Stimulated activated CD8-positive, alpha-beta memory T cell treated with anti-CD3 and anti-CD28 coated beads, Interleukin-12 subunit alpha, Interleukin-12 subunit beta, amount 100 ng/mL, for 4 hours (primary cell): ENCODE measurements at places on chromosomes 5 and 9.
A peak's percentile ranks its signal among the peaks of the same experiment; 100 is the strongest.

- DNase-seq: no peak
Measured at GRCh38 chr5:133957080-133957479, 11.3 kb downstream of the C5orf15 start.

DNA sequence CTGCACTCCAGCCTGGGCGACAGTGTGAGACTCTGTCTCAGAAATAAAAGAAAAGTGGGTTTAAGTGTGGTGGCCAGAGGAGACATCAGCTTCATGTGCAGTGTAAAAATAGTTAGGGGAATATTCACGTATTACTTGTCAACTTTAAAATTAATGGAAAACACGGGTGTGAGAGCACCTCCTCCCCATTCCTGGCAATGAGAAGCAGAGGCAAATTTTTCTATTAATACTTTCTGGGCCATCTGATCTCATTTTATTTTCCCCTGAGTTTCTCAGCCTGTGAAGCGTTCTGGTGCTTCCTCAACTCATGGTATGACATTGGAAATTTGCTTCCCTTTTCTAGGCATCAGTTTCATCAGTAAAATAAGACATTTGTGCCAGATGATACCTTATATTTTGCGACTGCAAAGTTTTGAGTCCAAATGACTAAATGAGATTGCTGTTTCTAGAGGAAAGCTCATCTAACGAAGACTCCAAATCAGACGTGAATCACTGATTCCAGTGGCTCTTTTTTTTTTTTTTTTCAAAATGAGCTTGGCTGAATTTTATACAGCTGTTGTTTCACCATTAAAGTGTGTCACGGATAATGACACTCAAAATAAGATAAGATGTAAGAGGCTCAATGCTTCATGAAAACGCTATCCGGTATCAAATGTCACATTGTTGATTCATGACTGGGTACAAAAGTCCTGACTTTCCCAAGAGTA lies 104.6 kb downstream of the MSX2 start:
- no peak for DNase-seq

DNA sequence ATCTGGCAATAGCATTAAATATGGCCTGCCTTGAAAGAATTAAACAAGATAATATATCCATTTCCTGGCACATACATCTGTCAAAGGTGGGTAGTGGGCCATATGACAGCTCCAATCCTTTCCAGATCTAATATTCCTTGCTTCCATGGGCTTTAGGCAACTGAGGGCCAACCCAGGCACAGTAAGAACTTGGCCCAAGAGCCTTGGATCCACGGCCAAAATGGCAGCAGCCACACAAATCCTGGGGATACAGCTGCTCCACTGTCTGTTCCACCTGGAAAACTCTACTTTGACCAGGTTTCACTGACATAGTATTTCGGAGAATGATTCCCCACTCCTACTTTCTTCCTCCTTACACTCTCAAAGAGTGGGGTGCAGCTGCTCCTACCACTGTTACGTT lies 13.3 kb downstream of the HAVCR1 start:
- DNase-seq: no peak

DNA sequence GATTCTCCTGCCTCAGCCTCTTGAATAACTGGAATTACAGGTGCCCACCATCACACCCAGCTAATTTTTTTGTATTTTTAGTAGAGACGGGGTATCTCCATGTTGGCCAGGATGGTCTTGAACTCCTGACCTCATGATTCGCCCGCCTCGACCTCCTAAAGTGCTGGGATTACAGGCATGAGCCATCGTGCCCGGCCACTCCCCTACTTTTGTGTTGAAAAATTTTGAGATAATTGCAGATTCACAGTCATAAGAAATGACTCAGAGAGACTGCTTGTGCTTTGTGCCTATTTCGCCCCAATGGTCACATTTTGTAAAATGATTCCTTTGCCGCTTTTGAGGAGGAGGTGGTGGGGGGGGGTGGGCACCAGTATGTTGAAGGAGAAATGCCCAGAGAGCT lies 48.1 kb upstream of the SH3PXD2B start:
- no peak for DNase-seq

DNA sequence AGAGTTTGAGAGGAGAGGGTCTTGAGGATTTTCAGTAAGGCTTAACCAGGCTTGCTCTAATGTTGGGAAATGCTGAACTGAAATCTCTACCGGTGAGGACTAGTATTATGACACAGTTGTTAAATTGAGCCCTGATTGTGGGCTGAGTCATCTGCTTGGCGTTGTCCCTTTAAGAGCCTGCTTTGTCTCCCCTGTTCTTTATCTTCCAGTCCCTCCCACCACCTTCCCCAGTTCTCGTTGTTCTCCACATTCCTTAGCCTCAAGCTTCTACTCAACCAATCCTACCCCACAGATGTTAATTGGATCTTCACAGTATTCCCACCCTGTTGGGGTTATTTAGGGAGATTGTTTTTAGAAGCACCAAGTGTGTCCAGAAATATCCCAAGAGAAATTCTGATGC lies 57.6 kb downstream of the ANKRD55 start:
- no peak for DNase-seq

- no peak for DNase-seq
Measured at GRCh38 chr9:37325778-37326177, 96.7 kb upstream of the GRHPR start.

DNA sequence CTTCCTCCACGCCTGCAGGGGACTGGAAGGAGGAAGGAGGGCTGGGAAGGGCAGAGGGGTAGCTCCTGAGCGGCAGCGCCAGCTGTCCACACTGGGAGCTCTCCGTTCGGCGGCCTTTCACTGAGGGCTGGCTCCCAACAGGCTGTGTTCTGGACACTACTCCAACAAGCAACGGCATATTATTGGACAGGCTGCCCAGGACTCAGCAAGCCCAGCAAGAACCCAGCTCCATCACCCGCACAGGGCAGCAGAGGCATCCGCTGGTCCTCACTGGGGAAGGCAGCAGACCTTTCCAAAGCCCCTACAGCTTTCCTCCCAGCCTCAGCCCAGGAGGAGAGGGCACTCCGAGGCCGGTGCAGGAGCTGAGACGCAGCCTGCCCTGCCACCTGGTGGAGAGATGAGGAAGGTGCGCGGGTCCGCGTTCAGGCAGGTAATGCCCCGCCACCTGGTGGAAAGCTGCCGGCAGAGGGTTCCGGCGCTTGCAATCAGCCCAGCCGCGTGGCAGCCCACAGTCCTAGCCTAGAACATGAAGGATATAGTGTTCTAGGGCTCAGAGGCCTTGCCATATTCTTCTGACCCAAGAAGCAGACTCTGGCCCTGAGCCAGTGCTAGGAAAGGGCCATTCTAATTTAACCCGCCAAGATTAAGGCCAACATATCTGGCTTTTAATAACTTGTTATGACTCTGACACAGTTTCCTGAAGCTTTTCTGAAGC lies 74.4 kb downstream of the NRG2 start:
- peak; percentile 71 for DNase-seq

DNA sequence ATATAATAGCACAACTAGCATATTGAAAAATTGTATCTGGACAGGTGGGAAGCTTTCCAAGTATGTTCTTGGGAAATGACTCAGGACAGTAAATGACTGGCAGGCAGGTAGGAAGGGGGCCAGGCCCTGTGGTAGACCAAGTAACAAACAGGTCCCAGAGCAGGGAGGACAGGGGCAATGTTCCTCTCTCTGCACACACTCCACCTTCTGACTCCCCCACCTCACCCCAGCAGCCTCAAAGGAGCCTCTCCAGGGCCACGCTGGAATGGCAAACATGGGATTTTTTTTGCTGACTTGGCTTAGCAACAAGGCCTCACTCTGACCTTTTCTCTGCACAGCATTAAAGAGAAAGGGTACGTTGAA lies 31.1 kb upstream of the IQGAP2 start:
- DNase-seq: no peak

DNA sequence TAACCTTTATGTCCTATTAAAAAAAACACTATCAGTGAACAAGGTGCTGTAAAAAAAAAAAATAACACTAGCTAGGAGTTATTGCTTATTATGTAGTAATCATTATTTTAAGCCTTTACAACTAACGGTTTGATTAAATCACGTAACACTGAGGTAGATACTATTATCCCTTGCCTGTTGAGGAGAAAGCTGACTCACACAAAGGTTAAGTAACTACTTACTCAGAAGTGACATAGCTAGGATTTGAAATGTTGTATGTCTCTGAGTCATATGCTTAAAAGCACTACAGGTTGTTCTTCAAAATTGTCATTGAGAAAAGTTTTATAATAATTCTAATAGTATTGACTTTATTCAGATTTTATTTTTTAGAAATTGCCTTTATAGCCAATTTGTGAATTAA lies 8.8 kb downstream of the TENT2 start:
- no peak for DNase-seq

GRCh38 chr5:39815711-39816110 lies 390.9 kb upstream of the DAB2 start:
- DNase-seq: no peak

GRCh38 chr9:81578606-81579005 lies 110.7 kb downstream of the TLE1 start:
- no peak for DNase-seq

DNA sequence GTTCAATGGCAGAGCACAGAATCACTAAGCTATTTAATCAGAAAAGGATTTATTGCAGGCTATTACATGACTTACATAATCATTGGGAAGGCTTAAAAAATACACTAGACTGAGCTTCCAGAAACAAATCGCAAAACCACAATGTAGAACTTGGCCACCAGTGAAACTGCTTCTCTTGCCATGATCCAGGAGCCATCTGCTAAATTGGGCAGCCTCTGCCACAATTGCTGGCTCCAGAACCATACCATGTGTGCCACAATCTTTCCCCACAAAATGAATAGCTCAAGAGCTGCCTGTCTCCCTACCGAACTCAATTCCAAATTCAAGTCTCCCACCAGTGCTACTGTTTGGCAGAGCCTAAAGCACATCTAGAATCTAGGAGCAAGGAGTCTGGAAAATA lies 9.8 kb upstream of the ERAP1 start:
- no peak for DNase-seq

DNA sequence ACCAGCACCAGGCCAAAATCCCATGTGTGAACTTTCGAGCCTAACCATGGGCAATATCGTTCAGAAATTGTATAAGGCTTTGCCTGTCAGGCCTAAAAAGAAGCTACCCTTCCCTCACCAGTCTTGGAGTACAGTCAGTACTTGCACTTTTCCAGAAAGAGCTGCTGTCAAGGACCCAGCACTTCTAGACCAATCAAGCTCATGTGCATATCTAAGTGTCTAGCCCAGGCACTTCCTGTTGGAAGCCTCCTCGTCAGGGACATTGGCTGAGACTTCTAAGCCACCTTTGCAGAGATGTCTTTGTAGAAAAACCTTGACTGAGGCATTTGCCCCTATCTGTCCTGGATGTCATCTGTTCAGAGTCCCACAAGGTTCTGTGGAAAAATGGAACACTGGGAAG lies 1930.5 kb downstream of the EFNA5 start:
- no peak for DNase-seq

DNA sequence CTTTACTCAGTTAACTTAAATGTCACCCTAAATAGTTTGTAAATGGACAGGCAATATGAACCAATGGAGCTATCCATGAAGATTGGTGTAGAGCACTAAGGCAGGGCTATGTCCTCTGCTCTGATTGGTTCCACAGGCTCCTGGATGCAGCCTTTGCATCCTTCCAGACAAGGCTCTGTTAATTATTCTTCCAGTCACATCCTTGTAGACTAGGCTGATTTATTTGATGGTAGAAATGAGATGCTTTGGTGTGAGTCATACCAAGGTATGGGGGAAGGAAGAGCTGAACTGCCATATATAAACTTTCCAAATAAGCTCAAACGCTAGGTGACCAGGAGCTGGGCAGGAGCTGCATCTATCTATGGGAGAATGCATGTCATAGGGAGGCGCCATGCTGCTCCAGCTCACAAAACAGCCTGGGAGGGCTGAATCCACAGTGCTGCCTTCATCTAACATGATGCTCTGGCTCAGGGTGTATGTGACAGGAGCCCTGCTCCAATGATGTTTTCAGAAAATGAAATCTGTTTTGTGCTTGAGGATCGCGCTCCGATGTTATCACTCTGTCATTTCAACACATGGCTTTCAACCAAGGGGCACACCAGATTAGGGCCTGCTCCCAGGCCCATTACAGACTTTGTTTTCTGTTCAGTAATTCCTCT lies 818.0 kb upstream of the ZNF608 start:
- DNase-seq: no peak

GRCh38 chr9:132543960-132544359 lies 38.4 kb upstream of the BARHL1 start:
- no peak for DNase-seq

DNA sequence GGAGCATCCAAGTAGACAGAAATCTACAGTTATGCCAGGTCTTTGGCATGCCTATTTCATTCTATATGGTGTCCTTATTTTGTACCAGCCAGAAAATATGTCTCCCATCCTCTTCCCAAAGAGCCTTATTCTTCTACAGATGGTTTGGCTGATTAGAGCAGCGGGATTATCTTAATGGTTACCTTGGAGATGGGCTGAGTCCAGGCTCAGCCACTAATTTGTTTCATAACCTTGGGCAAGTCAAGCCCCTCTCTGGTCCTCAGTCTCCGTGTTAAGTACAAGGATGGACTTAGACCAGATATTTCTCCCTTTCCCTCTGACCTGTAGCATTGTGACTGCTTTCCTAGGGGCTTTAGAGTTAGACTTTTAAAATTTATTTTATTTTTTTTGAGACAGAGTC lies 11.1 kb upstream of the GLE1 start:
- DNase-seq: no peak

GRCh38 chr5:131436081-131436480 lies 172.2 kb downstream of the CDC42SE2 start:
- DNase-seq: no peak

- DNase-seq: no peak
Measured at GRCh38 chr5:178216088-178216534, 11.8 kb downstream of the HNRNPAB start.

GRCh38 chr5:110413856-110414255 lies 312.6 kb downstream of the TMEM232 start:
- DNase-seq: no peak

- no peak for DNase-seq
Measured at GRCh38 chr5:58188262-58188651, 271.6 kb downstream of the PLK2 start.

DNA sequence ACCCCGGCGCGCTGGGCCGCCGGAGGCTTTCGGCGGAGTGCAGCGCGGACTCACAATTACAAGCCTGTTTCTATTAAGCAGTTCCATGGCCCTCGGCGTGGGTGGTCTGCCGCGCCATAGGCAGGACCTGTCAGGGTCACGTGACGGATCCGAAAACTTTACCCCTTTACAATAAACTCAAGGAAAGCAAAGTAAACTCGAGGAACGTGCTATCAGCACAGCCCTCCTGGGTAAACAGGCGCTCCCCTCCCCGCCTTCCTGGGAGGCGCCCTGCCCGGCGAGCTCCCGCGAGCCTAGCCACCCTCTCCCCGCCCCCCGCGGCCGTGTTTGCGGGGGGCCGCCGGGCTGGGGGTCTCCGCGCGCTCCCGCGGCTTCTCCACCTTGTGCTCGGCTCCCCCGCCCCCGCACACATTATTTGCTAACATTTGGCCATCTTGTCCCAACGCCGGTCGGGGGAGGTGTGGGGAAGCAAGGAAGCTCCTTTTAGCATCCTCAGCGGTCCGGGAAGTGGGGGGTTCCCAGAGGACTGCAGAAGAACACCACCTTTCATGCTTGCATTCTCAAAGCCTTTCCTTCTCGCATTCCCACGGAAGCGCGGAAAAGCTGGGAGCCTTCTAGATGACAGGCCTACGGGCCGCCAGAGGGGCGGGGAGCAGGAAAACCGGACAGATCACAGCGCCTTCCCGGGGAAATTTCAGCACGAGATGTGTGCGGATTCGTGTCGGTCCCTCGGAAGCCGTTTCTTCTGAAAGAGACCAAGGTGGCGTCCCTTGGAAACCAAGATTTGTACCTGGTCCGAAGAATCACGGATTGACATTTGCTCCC lies at the start of gene PTCH1:
TSS of gene PTCH1 (minus strand) at position 238 of the 825 bp plus-strand sequence.
- DNase-seq: peak; percentile 15
